Natural killer cell (primary cell): ENCODE measurements at places on chromosomes 3 and 15. TPM values are rescaled to one million over a fixed set of nuclear protein-coding genes. Genes with fewer than 3 reads are reported as not detected.

The GPR149 gene
- total RNA-seq, result not detected

The JAGN1 gene
- total RNA-seq, result 15.4 TPM

The NR2C2 gene
- 70.4 TPM for total RNA-seq

The RASGRF1 gene
- total RNA-seq, result not detected

The CPNE9 gene
- 0.49 TPM for total RNA-seq

The TERC gene
- 2.7 TPM for total RNA-seq

The ANKRD63 gene
- total RNA-seq, result not detected

- DNase-seq, result no peak
- H3K4me1 ChIP-seq, result peaks cover 7% of the 10 kb centered on the region
- H3K27me3 ChIP-seq, result no peaks in the 10 kb centered on the region
- H3K4me3 ChIP-seq, result no peak overlapping the region
Observed at GRCh38 chr3:112463250-112463649, 36.0 kb downstream of the BTLA start.

DNA sequence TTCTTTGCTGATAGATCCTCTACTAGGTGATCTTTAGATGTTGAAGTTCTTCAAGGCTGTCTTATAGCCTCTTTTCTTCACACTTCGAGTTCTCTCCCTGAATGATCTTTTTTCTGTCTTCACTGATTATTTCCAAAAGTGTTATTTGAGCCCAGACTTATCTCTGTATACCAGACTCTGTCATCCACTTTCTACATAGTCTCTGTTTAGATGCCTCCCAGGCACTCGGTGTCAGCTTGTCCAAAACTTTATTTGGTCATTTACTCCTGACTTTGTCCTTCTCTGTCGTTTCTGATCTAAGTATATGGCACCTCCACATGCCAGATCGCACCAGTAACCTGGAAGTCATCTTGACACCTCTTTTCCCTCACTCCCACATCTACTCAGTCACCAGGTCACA lies 27.6 kb downstream of the KLHL18 start:
- no peaks in the 10 kb centered on the region for H3K27me3 ChIP-seq
- no peak overlapping the region for H3K27ac ChIP-seq
- no peak overlapping the region for H3K4me3 ChIP-seq
- H3K4me1 ChIP-seq, result no peaks in the 10 kb centered on the region
- no peaks in the 10 kb centered on the region for H3K36me3 ChIP-seq

DNA sequence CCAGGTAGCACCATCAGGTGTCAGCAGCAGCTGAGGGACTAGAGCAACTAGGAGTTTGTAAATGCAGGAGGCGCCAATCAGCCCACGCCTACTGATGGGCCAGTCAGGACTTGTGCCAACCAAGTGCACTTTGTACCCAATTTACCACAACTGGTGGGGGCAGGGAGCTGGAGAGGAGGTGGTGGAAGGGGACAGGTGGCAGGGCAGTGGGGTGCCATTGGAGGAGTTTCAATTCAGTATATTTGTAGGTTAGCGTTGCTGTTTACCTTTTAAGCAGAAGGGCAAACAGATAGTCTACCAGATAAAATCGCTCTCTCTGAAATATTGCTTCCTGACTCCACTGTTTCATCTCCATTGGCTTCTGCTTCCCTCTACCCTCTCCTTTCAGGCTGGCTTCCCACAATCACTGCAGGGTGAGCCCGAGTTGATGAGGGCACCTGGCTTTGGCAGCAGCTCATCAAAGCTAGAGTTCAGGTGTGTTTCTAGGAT lies 75.7 kb downstream of the TRIM69 start:
- no peaks in the 10 kb centered on the region for H3K4me1 ChIP-seq
- no peak overlapping the region for H3K27ac ChIP-seq
- no peak for DNase-seq
- H3K27me3 ChIP-seq, result no peaks in the 10 kb centered on the region

DNA sequence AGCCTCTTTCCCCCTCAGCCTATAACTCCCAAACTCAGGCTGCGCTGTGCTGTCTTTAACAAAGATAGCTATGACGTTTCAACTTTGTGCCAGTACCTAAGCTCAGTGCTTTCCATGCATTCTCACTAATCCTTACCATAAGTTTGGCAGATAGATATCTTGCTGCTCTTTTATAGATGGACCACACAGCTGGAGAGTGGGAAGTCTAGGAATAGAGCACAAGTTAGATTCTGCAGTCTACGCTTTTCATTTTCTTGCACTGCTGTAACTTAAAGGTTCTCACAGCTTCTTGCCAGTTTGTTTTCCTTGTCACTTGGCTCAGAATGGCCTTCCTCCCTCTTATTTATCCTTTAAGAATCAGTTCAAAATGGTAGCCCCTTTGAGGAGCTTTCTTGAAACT lies 468.8 kb downstream of the CNTN4 start:
- no peaks in the 10 kb centered on the region for H3K4me1 ChIP-seq
- DNase-seq, result no peak
- no peak overlapping the region for H3K4me3 ChIP-seq
- no peaks in the 10 kb centered on the region for H3K27me3 ChIP-seq
- H3K27ac ChIP-seq, result no peak overlapping the region

DNA sequence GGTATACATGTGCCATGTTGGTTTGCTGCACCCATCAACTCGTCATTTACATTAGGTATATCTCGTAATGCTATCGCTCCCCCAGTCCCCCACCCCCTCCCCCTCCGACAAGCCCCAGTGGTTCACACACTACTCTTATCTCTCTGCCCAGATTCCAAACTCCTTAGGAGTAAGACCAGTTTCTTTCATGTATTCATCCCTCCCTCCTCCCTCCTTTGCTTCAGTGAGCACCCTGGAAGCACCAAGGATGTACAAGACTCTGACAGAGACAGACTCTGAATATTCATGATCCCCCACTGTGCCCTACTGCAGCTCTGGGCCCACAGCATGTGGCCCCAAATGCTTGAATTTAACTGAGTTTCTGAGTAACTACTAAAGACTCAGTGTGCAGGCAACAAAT lies 113.8 kb upstream of the RAD18 start:
- DNase-seq, result no peak
- H3K27me3 ChIP-seq, result no peaks in the 10 kb centered on the region
- H3K27ac ChIP-seq, result no peak overlapping the region
- H3K4me3 ChIP-seq, result no peak overlapping the region
- no peaks in the 10 kb centered on the region for H3K4me1 ChIP-seq

DNA sequence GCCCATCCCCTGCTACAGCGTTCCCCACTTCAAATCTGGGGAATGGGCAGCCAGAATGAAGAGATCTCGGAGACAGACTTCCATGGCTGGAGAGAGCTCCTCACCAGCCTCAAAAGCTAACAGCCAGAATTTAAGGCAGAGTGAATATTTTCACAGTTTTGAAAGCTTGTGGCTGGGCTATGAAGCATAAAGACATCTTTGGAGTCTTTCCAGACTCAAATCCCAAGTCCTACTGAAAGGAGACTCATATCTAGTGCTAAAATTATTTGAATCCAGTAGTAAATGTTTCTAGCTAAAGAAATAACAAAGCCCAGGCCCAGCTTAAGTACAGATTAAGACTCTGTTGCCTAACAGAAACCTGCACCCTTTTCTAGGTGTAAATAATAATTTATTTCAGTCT lies 628.4 kb upstream of the ALCAM start:
- no peaks in the 10 kb centered on the region for H3K36me3 ChIP-seq
- H3K4me3 ChIP-seq, result no peak overlapping the region
- H3K27ac ChIP-seq, result no peak overlapping the region
- H3K27me3 ChIP-seq, result no peaks in the 10 kb centered on the region
- DNase-seq, result no peak

- H3K4me3 ChIP-seq, result no peak overlapping the region
- H3K4me1 ChIP-seq, result peaks cover 10% of the 10 kb centered on the region
- no peak for DNase-seq
- no peaks in the 10 kb centered on the region for H3K36me3 ChIP-seq
- H3K27me3 ChIP-seq, result no peaks in the 10 kb centered on the region
Observed at GRCh38 chr3:157077565-157077991, 82.4 kb downstream of the CCNL1 start.

DNA sequence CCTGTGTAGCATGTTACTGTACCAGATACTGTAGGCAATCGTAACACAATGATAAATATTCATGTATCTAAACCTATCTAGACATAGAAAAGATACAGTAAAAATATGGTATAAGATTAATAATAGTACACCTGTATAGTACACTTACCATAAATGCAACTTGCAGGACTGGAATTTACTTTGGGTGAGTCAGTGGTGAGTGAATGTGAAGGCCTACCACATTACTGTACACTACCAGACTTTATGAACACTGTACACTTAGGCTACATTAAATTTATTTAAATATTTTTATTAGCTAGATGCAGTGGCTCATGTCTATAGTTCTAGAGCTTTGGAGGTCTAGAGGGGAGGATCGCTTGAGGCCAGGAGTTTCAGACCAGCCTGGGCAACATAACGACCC lies 186.6 kb upstream of the ROPN1 start:
- H3K4me3 ChIP-seq, result no peak overlapping the region
- DNase-seq, result no peak
- H3K4me1 ChIP-seq, result no peaks in the 10 kb centered on the region
- H3K36me3 ChIP-seq, result no peaks in the 10 kb centered on the region

GRCh38 chr3:30602946-30603345 lies 3.5 kb upstream of the TGFBR2 start:
- no peak for DNase-seq
- H3K4me3 ChIP-seq, result no peak overlapping the region
- H3K27ac ChIP-seq, result no peak overlapping the region
- no peaks in the 10 kb centered on the region for H3K27me3 ChIP-seq
- no peaks in the 10 kb centered on the region for H3K36me3 ChIP-seq

DNA sequence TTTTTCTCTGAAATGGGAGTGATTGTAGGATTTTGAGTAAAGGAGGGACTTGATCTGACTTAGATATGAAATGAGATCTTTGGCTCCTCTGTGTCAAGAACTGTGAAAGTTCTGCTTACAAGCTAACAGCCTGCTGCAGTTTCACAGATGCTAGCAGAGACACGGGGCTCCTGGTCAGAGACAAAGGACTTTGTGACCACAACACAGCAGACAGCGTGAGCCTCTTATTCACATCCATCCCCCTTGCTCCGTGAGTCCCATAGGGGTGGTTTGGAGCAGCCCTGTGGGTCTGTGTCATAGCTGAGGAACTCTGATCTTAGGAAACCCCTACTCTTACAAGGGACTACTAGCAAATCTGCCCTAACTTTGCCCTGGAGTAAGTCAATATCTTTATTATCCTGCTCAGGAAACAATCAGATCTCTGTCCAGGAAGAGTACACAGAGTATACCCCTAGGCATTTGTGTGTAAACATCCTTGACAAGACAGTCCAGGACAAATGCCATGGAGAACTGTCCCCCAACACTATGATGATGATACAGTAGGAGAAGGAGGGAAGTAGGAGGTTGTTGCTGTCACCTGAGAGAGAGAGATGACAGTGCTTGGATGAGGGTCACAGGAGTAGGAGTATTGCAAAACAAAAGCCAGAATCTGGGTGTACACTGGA lies 80.0 kb downstream of the CLSTN2 start:
- H3K27me3 ChIP-seq, result no peaks in the 10 kb centered on the region
- H3K27ac ChIP-seq, result no peak overlapping the region
- H3K4me3 ChIP-seq, result no peak overlapping the region
- H3K36me3 ChIP-seq, result no peaks in the 10 kb centered on the region
- H3K4me1 ChIP-seq, result no peaks in the 10 kb centered on the region

DNA sequence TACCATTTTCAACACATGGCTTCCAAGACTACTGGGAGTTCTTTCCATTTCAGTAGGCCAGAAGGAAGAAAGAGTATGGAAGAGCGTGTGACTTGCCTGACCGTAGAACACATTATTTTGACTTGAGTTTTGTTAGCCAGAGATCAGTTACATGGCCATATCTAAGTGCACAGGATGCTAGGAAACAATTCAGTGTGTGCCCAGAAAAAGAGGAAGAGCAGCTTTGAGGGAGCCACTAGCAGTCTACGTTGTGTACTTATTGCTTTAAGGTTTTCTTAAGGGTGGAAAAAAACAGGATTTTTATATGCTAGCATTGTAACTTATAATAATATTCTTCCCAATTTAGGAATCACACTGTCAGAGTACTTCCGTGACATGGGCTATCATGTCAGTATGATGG lies 44.1 kb upstream of the GRAMD1C start:
- H3K4me3 ChIP-seq, result no peak overlapping the region
- H3K27me3 ChIP-seq, result no peaks in the 10 kb centered on the region
- no peak for DNase-seq
- H3K36me3 ChIP-seq, result peaks cover 51% of the 10 kb centered on the region
- H3K4me1 ChIP-seq, result no peaks in the 10 kb centered on the region

GRCh38 chr15:89361451-89362202 lies 27.0 kb upstream of the POLG start:
- H3K4me3 ChIP-seq, result no peak overlapping the region
- DNase-seq, result peak; percentile 81
- H3K36me3 ChIP-seq, result no peaks in the 10 kb centered on the region
- H3K4me1 ChIP-seq, result peaks cover 21% of the 10 kb centered on the region

DNA sequence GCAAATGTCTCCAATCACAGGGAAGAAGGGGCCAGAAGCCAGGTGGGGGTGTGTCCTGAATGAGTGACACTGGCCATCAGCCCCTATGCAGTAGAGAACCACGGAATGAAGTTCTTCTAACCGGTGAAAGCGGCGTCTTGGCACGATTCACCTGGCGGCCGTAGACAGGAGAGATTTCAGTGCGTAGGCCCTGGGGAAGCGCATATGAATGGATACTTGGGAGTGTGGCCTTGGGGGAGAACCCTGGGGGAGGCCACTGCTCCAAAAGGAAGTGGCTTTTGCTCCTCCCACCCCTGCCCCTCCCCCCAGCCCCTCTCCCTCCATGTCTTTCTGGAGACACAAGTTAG lies 43.6 kb downstream of the RBPMS2 start:
- H3K27ac ChIP-seq, result no peak overlapping the region
- H3K27me3 ChIP-seq, result no peaks in the 10 kb centered on the region
- H3K4me3 ChIP-seq, result no peak overlapping the region
- H3K36me3 ChIP-seq, result no peaks in the 10 kb centered on the region
- no peak for DNase-seq

DNA sequence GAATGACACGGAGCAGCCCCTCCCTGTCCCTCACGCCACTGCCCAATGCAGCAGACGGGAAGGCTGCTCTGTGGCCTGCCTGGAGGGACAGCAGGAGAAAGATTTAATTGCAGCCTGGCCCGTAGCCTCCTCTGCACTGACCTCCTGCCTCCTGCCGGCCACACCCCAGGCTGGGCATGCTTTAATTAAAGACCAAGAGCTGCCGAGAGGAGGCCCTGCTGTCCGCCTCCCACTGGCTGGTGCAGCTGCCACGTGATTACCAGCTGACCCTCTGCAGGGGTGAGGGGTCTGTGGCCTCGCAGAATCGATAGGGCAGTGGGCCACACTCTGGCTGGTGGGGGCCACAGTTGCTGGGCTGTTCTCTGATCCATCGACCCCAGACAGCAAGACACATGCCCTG lies 100.2 kb upstream of the PRR23E start:
- H3K27ac ChIP-seq, result no peak overlapping the region
- DNase-seq, result no peak
- H3K36me3 ChIP-seq, result no peaks in the 10 kb centered on the region
- H3K4me3 ChIP-seq, result no peak overlapping the region

GRCh38 chr15:46567968-46568367 lies 933.1 kb downstream of the SQOR start:
- DNase-seq, result no peak
- H3K36me3 ChIP-seq, result no peaks in the 10 kb centered on the region
- no peaks in the 10 kb centered on the region for H3K4me1 ChIP-seq

- peak overlapping the region; percentile 42 for H3K27ac ChIP-seq
- H3K4me3 ChIP-seq, result no peak overlapping the region
- no peaks in the 10 kb centered on the region for H3K27me3 ChIP-seq
- peaks cover 12% of the 10 kb centered on the region for H3K4me1 ChIP-seq
- DNase-seq, result peak; percentile 51
Observed at GRCh38 chr3:124995460-124995994, 60.3 kb downstream of the HEG1 start.
